ENCODE measurements at places on chromosomes 3 and 15. TPM values are rescaled to one million over a fixed set of nuclear protein-coding genes. Genes with fewer than 3 reads are reported as not detected.

Gene SUSD5
- total RNA-seq: 4.4 TPM

Gene SERPINI2
- 0.82 TPM for total RNA-seq

Gene LHFPL4
- not detected for total RNA-seq

Gene ABHD5
- total RNA-seq: 17.5 TPM

Gene GALNT15
- total RNA-seq: 9.9 TPM

Gene SSUH2
- 4.4 TPM for total RNA-seq

Gene ADPRH
- 7.6 TPM for total RNA-seq

Gene PLCH1
- total RNA-seq: 8.1 TPM

Gene DNAH12
- 0.41 TPM for total RNA-seq

Gene CRBN
- total RNA-seq: 87.5 TPM

Gene SLC41A3
- total RNA-seq: 104 TPM

Gene ACY1
- total RNA-seq: 47.4 TPM

Gene LIPH
- total RNA-seq: 1.9 TPM

Gene ATP13A5
- total RNA-seq: not detected

Gene UBR1
- total RNA-seq: 43.1 TPM

Gene SAMD7
- total RNA-seq: 0.18 TPM

Gene TIPARP
- total RNA-seq: 27.2 TPM

Gene SIDT1
- 4.7 TPM for total RNA-seq

Gene POLQ
- 3.8 TPM for total RNA-seq

Gene HHLA2
- 13.8 TPM for total RNA-seq

Gene ARPIN
- 21.7 TPM for total RNA-seq

Gene ILDR1
- total RNA-seq: 6.4 TPM

Gene MUC20
- total RNA-seq: 36.7 TPM

Gene PARP3
- total RNA-seq: 20.0 TPM

Gene CRELD1
- total RNA-seq: 43.0 TPM

Gene EPHB3
- 45.3 TPM for total RNA-seq

Data from metanephros (tissue), 2 donors.